ENCODE measurements at places on chromosomes 1 and 21.

GRCh38 chr1:170518965-170519364 lies 13.0 kb upstream of the GORAB start:
- DNase-seq: no peak

DNA sequence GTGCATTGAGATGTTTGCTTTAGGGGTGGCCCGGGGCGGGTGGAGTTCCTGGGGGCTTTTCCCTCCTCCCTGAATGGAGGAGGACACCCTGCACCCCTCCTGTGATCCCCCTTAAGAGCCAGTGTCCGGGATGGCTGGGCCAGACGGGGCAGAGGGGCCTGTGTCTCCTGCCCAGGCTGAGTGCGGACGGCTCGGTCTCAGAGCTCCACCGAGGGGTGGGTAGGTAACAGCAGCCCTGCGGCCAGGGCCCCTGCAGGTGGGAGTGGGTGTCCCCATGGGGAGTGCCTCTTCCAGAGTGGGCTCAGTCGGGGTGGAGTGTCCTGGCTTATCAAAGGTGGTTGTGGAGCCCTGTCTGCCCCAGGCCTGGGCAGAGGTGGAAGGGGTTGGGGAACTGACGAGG lies 23.1 kb downstream of the TP73 start:
- no peak for DNase-seq

DNA sequence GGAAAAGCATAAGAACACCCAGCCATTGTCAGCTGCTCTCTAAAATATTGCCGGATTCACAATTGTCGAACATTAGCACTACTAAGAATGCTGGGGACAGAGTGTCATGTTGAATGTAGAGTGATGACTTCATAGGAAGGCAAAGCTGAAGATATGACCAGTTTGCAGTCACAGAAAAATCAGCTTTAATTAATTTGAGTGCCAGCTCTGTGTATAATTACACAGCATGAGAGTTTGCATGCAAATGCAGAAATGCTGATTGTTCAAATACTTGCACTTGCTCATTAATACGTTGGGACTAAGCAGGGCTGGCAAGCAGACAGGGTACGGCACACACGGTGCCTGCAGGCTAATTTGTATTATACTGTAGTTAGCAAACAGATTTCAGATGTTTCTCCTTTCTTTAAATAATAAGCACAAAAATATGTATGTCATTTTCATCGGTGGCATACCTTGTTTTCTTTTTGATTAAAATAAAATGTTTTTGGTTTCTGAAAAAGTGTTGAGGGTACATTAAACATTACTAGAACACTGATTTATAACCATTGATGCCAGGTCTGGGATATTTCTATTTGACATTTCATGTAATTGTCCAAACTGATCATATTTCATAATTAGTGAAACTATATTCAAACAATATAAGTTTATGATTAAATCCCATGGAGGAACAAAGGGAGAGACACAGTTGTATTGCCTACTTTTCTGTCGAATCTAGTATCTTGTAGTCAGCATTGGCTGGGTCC lies 99.8 kb upstream of the ADGRL2 start:
- DNase-seq: no peak

- DNase-seq: no peak
Measured at GRCh38 chr1:44776730-44777068, 1.4 kb downstream of the RPS8 start.

GRCh38 chr1:223052931-223053330 lies 90.1 kb downstream of the TLR5 start:
- DNase-seq: peak; percentile 38

- no peak for DNase-seq
Measured at GRCh38 chr1:20143734-20144565, 4.8 kb downstream of the PLA2G2F start.

Measured in foreskin fibroblast (primary cell).